Activated T-helper 1 cell treated with anti-CD3 and anti-CD28 coated beads, Interleukin-12 subunit alpha, Interleukin-12 subunit beta, Interleukin-2, Interleukin-4 antibody, amounts not matched to agents 30 ng/mL and 10 ng/mL and 1 ng/mL, durations not matched to agents 14 hours and 24 hours and 36 hours (primary cell): ENCODE measurements at places on chromosomes 7 and 10. TPM values are rescaled to one million over a fixed set of nuclear protein-coding genes. Genes with fewer than 3 reads are reported as not detected.

- H3K27ac ChIP-seq, result no peak overlapping the region
- H3K4me1 ChIP-seq, result no peaks in the 10 kb centered on the region
- H3K36me3 ChIP-seq, result no peaks in the 10 kb centered on the region
- H3K4me3 ChIP-seq, result no peak overlapping the region
- H3K27me3 ChIP-seq, result peaks cover 2% of the 10 kb centered on the region
Measured at GRCh38 chr7:33233659-33234058, 104.3 kb downstream of the BBS9 start.

DNA sequence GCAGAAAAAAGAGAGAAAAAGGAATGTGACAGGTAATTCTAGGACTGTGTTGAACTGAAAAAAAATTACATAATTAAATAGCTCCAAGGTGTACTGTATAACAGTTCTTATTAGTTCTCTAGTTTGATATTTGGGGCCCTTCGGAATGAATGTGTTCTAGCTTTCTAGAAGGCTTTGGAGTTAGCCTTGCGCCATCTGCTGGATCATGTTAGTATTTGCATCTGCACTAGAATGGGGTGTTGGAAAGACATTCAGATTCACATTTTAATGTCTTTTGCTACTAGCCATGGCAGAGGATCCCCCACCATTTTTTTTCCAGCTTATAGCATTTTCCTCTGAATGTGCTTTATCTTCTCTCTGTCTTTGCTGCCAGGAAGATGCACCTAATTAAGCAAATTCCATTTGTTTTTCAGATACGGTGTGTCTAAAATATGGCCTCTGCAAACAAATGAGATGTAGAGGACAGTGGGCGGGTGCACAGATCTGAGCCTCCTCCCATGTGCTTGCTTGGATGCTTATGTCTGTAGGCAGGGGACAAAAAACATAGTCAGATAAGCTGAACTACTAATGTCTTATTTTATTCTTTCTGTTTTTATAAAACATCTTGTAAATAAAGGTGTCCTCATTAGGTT, 238.5 kb downstream of the PHF14 start:
- DNase-seq, result peak; percentile 26
- no peaks in the 10 kb centered on the region for H3K36me3 ChIP-seq
- H3K27me3 ChIP-seq, result no peaks in the 10 kb centered on the region

Gene DENND2A
- not detected in 2 replicates for total RNA-seq

Gene PAX4
- total RNA-seq, result not detected in 2 replicates
